Progenitor cell of endocrine pancreas (in vitro differentiated cells): ENCODE measurements at places on chromosomes 11 and 22. TPM values are rescaled to one million over a fixed set of nuclear protein-coding genes. Genes with fewer than 3 reads are reported as not detected.

GRCh38 chr11:72235351-72236057 is 8.5 kb downstream of the PHOX2A start:
- peaks cover 31% of the 10 kb centered on the region for H3K36me3 ChIP-seq
- peaks cover 8% of the 10 kb centered on the region for H3K4me1 ChIP-seq
- H3K4me3 ChIP-seq = no peak overlapping the region
- peaks cover 16% of the 10 kb centered on the region for H3K27me3 ChIP-seq
- no peak overlapping the region for H3K27ac ChIP-seq
- DNase-seq = no peak

DNA sequence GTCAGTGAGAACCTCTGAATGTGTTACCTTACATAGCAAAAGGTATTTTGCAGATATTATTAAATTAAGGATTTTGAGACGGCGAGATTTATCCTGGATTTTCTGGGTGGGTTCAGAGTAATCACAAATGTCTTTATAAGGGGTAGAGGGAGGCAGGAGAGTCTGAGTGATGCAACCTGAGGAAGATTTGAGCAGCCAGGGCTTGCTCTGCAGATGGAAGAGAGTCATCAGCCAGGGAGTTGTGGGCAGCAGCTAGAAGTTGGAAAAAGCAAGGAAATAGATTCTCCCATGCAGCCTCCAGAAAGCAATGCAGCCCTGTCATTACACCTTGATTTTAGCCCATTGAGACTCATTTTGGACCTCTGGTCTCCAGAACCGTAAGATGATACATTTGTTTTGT is 4.1 kb upstream of the WDR74 start:
- no peak overlapping the region for H3K4me3 ChIP-seq
- H3K27me3 ChIP-seq = no peaks in the 10 kb centered on the region
- DNase-seq = no peak
- peaks cover 9% of the 10 kb centered on the region for H3K4me1 ChIP-seq

Gene LRRC74B
- total RNA-seq = 0.40 and 0.72 TPM in 2 replicates

Gene TPCN2
- total RNA-seq = 19.7 and 20.9 TPM in 2 replicates

DNA sequence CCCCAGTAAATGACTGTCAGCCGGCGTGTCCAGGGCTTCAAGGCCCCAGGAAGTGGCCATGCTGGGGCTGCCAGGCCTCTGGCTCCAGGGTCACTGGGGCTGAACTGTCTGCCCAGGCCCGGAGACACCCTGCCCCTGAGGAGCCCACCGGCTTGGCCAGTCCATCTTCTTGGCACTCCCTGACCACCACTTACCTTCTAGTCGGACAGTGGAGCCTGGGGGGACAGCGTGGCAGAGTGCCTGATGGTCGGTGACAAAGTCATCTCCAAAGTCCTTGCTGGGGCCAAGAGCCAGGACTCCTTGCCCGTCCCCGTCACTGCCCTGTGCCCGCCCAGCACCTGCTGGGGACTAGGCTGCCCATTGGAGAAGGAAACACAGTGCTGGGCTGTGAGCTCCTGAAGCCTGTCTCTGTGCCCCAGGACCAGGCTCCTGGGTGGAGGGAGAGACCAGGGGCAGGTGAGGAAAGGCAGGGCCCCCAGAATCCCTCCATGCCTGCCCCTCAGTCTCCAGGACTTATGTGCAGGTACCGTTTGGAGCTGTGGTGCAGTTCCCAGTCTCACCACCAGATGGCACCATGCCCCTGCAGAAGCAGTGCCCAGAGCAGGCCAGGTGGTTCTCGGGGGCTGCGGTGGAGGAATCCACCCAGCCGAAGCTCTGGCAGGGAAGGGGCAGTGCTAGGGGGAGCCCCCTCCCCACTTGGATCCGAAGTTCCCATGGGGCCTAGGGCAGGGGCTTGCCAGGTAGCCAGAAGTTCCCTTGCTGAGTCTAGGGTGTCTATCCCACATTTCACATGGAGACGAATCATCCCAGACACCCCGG is 6.0 kb upstream of the CCDC188 start:
- H3K27me3 ChIP-seq = peaks cover 7% of the 10 kb centered on the region
- H3K4me1 ChIP-seq = peaks cover 7% of the 10 kb centered on the region
- no peak overlapping the region for H3K4me3 ChIP-seq
- no peak overlapping the region for H3K27ac ChIP-seq
- no peaks in the 10 kb centered on the region for H3K36me3 ChIP-seq

GRCh38 chr11:33158596-33159275 is 2.5 kb downstream of the CSTF3 start:
- H3K27me3 ChIP-seq = no peaks in the 10 kb centered on the region
- peak overlapping the region; percentile 83 for H3K27ac ChIP-seq
- H3K4me3 ChIP-seq = peak overlapping the region; percentile 100
- no peak for DNase-seq
- H3K36me3 ChIP-seq = peaks cover 23% of the 10 kb centered on the region

DNA sequence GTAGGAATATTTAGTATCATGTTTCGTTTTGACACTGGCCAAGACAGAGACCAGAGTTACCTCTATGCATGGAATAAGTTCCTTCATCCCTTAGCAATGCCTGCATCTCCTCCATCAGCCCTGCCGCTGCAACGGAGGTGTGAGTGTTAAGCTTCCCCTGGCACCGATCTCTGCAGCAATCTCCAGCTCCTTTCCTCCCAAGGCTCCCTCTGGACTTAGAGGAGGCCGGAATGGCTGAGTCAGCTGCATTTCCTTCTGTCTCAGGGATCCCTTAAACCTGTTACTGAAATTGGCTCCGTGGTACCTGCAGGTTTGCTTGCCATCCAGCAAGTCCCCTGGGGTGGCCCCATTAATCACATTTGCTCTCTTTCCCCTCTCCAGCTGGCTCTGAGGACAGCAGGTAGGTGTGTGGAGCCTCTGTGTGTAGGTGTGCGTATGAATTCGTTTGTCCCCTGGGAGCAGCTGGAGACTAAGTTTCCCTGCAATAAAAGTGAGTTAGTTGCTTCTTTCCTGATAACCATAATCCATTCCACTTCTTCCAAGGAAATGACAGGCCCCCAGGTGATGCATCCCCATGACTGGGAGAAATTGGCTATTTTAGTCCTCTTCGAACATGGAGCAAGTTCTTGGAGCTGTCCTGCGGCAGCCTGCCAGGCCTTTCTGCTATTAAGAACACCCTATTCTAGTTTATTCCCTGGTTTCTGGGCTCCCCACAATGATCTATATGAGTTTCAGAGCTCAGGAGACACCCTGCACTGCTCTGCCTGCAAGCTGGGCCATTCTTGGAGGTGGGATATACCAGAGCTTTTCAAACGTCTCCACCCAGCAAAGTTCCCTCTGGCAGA is 457.2 kb upstream of the CADM1 start:
- no peak overlapping the region for H3K4me3 ChIP-seq
- H3K4me1 ChIP-seq = peaks cover 56% of the 10 kb centered on the region
- H3K27ac ChIP-seq = no peak overlapping the region

Gene KLHL35
- 0.55 and 1.2 TPM in 2 replicates for total RNA-seq

Gene ABCC8
- 19.2 and 23.9 TPM in 2 replicates for total RNA-seq

DNA sequence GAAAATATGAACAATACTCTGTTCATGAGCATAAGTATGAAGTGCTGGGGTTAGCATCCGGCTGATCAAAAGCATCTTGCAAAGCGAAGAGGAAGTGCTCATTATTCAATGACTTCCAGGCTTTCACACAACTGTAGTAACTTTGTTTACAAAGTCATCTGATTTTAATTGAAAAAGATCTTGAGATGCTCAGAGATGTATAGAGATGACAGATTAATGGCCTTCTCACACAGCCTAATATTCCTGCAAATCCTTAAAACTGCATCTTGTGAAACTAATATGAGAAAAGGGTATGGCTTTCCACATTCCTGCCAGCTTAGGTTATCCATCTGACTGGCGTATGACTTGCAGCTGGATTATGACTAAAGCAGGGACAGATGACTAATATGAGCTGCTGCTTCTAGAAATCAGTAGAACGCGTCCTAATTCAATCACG is 125.4 kb downstream of the CASP12 start:
- H3K4me1 ChIP-seq = peaks cover 2% of the 10 kb centered on the region
- DNase-seq = no peak
- H3K4me3 ChIP-seq = no peak overlapping the region
- H3K27ac ChIP-seq = no peak overlapping the region
- no peaks in the 10 kb centered on the region for H3K27me3 ChIP-seq

- no peak overlapping the region for H3K4me3 ChIP-seq
- peaks cover 1% of the 10 kb centered on the region for H3K4me1 ChIP-seq
- peaks cover 4% of the 10 kb centered on the region for H3K36me3 ChIP-seq
- H3K27ac ChIP-seq = no peak overlapping the region
- no peak for DNase-seq
- no peaks in the 10 kb centered on the region for H3K27me3 ChIP-seq
Measured at GRCh38 chr11:64864473-64865285, 13.7 kb downstream of the EHD1 start.

Gene NECTIN1
- 42.1 and 44.8 TPM in 2 replicates for total RNA-seq

DNA sequence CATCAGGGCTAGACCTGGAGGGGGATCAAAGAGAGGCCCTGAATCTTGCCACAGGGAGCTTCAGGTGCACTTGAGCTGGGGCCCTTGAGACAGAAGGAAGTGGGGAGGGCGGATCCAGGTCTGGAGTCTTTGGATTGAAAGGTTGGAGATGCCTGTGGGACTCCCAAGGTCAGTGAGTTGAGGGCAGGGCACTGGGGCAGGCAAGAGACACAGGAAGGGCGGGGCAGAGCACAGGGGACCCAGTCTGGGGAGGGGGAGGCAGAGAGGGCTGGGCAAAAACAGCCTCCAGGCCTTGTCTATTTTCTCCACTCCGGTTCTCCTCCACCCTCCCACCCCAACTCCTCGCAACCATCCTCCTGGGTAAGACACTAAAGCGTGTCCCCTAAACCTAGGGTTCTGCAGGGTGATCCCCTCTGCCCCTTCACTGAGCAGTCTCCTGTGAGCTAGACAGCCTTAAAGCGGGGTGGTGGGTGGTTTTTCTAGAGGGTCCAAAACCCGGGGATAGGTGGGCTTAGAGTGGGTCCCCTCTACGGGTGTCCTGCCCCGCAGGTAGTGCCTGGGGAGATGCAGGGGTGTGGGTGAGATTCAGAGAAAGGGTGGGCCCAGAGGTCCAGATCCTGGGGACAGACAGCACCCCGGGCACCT is 38.6 kb upstream of the CELSR1 start:
- H3K27me3 ChIP-seq = no peaks in the 10 kb centered on the region
- H3K36me3 ChIP-seq = no peaks in the 10 kb centered on the region
- no peak for DNase-seq
- peak overlapping the region; percentile 86 for H3K27ac ChIP-seq
- H3K4me3 ChIP-seq = peak overlapping the region; percentile 76

Gene DERL3
- 1.5 and 2.8 TPM in 2 replicates for total RNA-seq

- H3K4me3 ChIP-seq = no peak overlapping the region
- peaks cover 2% of the 10 kb centered on the region for H3K4me1 ChIP-seq
- no peaks in the 10 kb centered on the region for H3K27me3 ChIP-seq
Measured at GRCh38 chr22:31556627-31557203, 60.4 kb downstream of the SFI1 start.

- no peak overlapping the region for H3K4me3 ChIP-seq
- no peaks in the 10 kb centered on the region for H3K27me3 ChIP-seq
- DNase-seq = no peak
- H3K27ac ChIP-seq = peak overlapping the region; percentile 50
Measured at GRCh38 chr11:9726321-9727022, 62.6 kb downstream of the SWAP70 start.

DNA sequence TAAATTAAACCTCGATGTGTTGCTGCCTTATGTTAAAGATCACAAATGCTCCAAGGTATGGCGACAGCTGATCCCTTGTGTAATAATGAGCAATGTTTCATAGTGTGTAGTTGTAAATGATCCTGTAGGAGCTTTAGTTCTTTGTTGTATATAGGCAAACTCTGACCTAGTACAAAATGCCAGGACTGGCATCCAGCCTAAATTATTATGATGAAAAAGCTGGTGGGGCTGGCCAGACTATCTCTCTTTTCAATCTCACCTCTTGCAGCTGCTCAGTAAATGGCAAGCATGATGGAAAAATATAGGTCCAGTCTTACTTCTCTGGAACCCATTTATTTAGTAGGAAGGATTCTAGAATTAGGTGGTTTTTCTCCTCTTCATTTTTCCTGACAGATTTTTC is 345.1 kb upstream of the C11orf87 start:
- H3K4me1 ChIP-seq = no peaks in the 10 kb centered on the region
- H3K27ac ChIP-seq = no peak overlapping the region
- H3K27me3 ChIP-seq = no peaks in the 10 kb centered on the region
- H3K4me3 ChIP-seq = no peak overlapping the region
- no peaks in the 10 kb centered on the region for H3K36me3 ChIP-seq
- DNase-seq = no peak

GRCh38 chr11:69477086-69477485 is 4.4 kb upstream of the LINC01488 start:
- H3K4me3 ChIP-seq = no peak overlapping the region
- H3K4me1 ChIP-seq = peaks cover 14% of the 10 kb centered on the region

DNA sequence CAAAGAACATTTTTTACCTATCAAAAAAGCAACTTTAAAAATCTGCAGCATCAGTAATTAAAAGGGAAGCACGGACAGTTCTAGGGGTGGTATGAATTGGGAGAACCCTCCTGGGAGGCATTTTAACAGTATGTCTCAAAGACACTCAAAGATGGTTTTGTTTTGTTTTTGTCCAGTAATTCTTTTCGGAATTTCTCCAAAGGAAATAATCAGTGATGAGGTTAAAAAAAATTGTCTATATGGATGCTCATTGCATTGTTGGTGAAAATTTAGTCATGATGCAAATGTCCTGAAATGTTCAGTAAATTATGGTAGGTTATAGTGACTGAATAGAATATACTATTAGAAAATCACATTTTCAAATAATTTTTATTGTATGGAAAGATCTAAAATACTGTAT is 115.1 kb downstream of the ATXN10 start:
- no peak for DNase-seq
- H3K4me1 ChIP-seq = peaks cover 21% of the 10 kb centered on the region
- H3K27ac ChIP-seq = no peak overlapping the region
- H3K4me3 ChIP-seq = no peak overlapping the region
- H3K36me3 ChIP-seq = peaks cover 8% of the 10 kb centered on the region

- H3K4me1 ChIP-seq = no peaks in the 10 kb centered on the region
- DNase-seq = no peak
- H3K27ac ChIP-seq = no peak overlapping the region
- H3K4me3 ChIP-seq = no peak overlapping the region
Measured at GRCh38 chr22:44213489-44214043, 32.8 kb downstream of the PARVG start.

Gene KCNQ1
- total RNA-seq = 3.1 and 3.3 TPM in 2 replicates

DNA sequence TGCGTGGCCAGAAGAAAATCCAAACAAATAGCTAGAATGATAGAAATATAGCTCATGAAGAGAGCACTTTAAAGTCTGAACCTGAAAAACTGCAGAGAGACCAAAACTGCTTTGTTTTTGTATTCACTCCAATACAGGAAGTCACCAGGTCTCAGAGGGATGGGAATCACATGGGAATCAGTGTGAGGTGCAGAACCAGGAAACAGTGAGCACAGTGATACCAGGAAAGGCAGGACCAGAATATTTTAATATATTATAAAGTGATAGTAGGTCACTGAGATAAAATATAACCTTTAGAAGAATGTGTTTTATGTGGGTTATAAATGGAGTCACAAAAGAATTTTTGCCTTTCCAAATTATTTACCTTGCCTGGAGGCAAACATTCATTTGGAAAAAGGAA is 277.3 kb downstream of the CASP12 start:
- no peak overlapping the region for H3K4me3 ChIP-seq
- H3K4me1 ChIP-seq = no peaks in the 10 kb centered on the region
- H3K27ac ChIP-seq = no peak overlapping the region
- no peaks in the 10 kb centered on the region for H3K36me3 ChIP-seq

Gene BARX2
- total RNA-seq = 2.4 and 3.7 TPM in 2 replicates

GRCh38 chr11:35257281-35257680 is 118.3 kb downstream of the CD44 start:
- peaks cover 2% of the 10 kb centered on the region for H3K27me3 ChIP-seq
- DNase-seq = no peak
- no peak overlapping the region for H3K4me3 ChIP-seq
- no peak overlapping the region for H3K27ac ChIP-seq
- H3K4me1 ChIP-seq = no peaks in the 10 kb centered on the region

Gene CRYBB3
- total RNA-seq = 0.49 and 1.0 TPM in 2 replicates
